ENCODE measurements at places on chromosomes 13 and 19.

- DNase-seq = no peak
Observed at GRCh38 chr13:108621462-108621861, 7.9 kb upstream of the MYO16 start.

- DNase-seq = no peak
Observed at GRCh38 chr13:73610799-73611592, 523.2 kb downstream of the KLF12 start.

- no peak for DNase-seq
Observed at GRCh38 chr13:91513790-91514189, 115.4 kb downstream of the GPC5 start.

DNA sequence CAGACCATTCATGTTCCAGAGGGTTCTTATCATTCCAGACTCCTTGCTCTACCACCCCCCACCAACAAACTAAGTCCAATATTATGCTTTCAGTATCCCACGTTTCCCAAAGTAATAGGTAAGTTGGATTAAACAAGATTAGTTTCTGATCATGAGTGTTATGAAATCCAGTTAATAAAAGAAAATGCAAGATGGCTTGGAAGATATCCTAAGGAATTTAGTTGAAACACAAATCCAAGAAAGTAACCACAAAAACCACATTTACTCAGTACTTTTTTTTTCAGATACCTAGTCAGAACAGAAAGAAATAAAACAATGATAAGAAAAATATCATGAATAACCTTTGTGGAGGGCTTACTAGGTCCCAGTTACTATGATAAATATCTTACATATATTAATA lies 119.4 kb upstream of the MIR17HG start:
- no peak for DNase-seq

DNA sequence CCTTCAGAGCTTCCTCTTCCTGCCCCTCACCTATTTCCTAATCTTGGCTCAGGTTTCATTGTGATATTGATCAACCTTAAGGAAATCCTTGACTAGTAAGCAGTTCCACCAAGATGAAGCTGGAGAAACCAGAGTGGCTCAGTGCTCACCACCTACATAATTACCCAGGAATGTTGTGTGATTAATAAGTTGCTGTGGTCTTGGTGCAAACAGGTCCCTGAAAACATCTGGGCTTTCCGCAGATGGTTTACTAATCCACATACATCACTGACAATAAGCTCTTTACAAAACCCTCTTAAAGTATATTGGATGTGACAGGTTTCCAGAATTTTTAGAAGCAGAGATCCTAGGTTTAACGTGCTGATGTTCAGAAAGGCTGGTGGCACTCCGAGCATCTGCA lies 8.6 kb upstream of the SERP2 start:
- no peak for DNase-seq
